ENCODE measurements at places on chromosomes 5 and 9.

- no peak overlapping the region for H3K4me3 ChIP-seq
- H3K36me3 ChIP-seq = no peaks in the 10 kb centered on the region
- no peaks in the 10 kb centered on the region for H3K4me1 ChIP-seq
- no peak for DNase-seq
- no peak overlapping the region for H3K27ac ChIP-seq
Observed at GRCh38 chr5:84634256-84634655, 249.6 kb upstream of the EDIL3 start.

DNA sequence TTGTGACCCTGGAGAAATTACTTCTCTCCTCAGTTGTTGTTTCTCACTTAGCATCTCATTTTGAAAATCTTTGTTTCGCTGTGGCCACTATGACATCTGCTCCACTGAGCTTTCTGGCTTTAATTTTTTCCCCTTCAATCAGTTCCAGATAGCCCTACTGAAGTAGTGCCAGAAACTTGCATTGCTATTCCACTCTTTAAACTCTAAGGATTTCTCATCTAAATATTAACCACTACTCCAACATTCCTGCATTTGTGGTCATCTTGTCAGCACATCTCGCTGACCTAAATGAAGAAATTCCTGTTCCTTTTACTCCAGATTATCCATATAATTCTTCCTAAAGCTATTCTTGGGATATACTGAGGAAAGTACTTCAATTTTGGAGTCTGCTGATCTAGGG lies 15.3 kb upstream of the NOL6 start:
- DNase-seq = no peak
- H3K4me1 ChIP-seq = no peaks in the 10 kb centered on the region
- H3K36me3 ChIP-seq = no peaks in the 10 kb centered on the region
- H3K27me3 ChIP-seq = no peaks in the 10 kb centered on the region
- no peak overlapping the region for H3K27ac ChIP-seq

- no peak overlapping the region for H3K27ac ChIP-seq
- DNase-seq = no peak
- H3K4me3 ChIP-seq = no peak overlapping the region
- peaks cover 2% of the 10 kb centered on the region for H3K4me1 ChIP-seq
- no peaks in the 10 kb centered on the region for H3K36me3 ChIP-seq
Observed at GRCh38 chr9:134381671-134382516, 55.6 kb downstream of the RXRA start.

DNA sequence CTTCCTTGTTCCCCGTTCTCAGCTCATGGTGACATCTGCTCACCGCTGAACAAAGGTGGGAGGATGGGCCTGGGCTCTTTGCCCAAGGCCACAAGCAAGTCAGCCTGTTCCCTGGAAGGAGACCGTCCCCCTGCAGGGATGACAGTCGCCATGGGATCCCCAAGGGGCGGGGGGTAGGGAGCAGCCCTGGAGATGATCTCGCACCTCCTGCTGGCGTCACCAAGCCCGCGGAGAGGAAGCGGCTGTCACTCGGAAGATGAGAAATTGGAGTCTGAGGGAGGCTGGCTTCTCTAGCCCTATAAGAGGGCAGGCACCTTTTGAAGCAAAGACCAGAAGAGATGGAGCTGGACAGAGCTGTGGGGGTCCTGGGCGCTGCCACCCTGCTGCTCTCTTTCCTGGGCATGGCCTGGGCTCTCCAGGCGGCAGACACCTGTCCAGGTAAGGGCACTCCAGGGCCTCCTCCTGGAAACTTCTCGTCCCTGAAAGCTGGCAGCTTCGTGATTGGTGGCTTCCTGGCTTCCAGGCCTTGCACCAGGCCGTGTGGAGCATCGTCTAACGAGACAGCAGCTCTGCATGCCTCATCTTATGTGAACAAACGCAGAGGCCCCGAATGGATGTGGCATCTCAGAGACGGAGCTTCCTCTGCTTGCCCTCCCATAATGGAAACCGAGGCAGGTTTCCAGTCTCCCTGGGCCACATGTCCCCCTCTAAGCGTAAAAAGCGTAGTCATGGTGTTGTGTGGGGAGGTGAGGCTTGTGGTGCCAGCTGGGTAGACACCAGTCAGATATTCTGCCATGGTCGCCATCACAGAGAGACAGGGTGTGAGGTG lies at the start of gene FCN2:
Gene FCN2, plus strand, starts transcription at position 327 of the 829 bp plus-strand sequence. Its CDS starts 12 bp downstream, at position 339.
- no peaks in the 10 kb centered on the region for H3K4me1 ChIP-seq
- H3K4me3 ChIP-seq = no peak within 1 kb of the TSS
- H3K27ac ChIP-seq = no peak within 1 kb of the TSS
- no peaks in the 10 kb centered on the region for H3K36me3 ChIP-seq
- DNase-seq = no peak
- H3K27me3 ChIP-seq = no peaks in the 10 kb centered on the region

GRCh38 chr5:143862271-143862670 lies 50.3 kb downstream of the HMHB1 start:
- DNase-seq = no peak
- H3K27me3 ChIP-seq = no peaks in the 10 kb centered on the region
- no peaks in the 10 kb centered on the region for H3K4me1 ChIP-seq
- no peaks in the 10 kb centered on the region for H3K36me3 ChIP-seq
- no peak overlapping the region for H3K27ac ChIP-seq
- no peak overlapping the region for H3K4me3 ChIP-seq

GRCh38 chr5:32714836-32715235 lies 3.7 kb downstream of the NPR3 start:
- no peak overlapping the region for H3K27ac ChIP-seq
- peaks cover 49% of the 10 kb centered on the region for H3K27me3 ChIP-seq
- H3K36me3 ChIP-seq = no peaks in the 10 kb centered on the region
- H3K4me1 ChIP-seq = peaks cover 7% of the 10 kb centered on the region

DNA sequence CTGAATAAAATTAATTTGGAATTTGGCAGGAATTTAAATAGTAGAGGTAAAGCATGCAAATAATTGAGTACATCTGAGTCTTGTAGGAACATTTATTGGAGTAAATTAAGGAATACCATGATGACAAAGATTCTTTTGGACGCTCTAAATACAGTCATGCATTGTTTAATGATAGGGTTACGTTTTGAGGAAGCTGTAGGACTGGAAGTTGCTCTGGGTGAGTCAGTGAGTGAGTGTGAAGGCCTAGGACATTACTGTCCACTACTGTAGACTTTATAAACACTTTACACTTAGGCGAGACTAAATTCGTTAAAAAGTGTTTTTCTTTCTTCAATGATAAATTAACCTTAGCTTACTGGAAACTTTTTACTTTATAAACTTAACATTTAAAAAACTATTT lies 113.0 kb downstream of the FAM170A start:
- no peak for DNase-seq
- H3K27ac ChIP-seq = no peak overlapping the region
- no peaks in the 10 kb centered on the region for H3K36me3 ChIP-seq
- H3K27me3 ChIP-seq = no peaks in the 10 kb centered on the region
- no peaks in the 10 kb centered on the region for H3K4me1 ChIP-seq
- H3K4me3 ChIP-seq = no peak overlapping the region

- H3K27me3 ChIP-seq = no peaks in the 10 kb centered on the region
- no peak overlapping the region for H3K4me3 ChIP-seq
- H3K36me3 ChIP-seq = no peaks in the 10 kb centered on the region
- no peak for DNase-seq
- H3K4me1 ChIP-seq = peaks cover 1% of the 10 kb centered on the region
Observed at GRCh38 chr5:95184924-95185323, 100.0 kb downstream of the MCTP1 start.

DNA sequence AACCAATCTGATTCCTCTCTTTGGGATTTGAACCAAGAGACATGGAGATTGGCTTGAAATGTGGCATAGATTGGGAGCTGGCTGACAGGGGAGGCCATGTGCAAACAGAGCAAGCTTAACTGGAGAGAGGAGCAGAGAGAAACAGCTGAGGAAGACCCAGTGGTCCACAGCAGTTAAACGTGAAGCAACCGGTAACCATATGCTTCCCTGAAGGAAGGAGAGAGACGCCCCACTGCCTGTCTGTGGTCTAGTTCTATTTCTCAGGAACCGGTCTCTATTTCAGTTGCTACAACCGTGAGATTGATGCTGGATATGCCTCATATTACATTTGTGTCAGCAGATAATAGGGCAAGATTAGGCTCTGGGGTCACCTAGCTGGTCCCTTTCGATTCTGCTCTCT lies 13.6 kb upstream of the GAS1 start:
- no peak overlapping the region for H3K4me3 ChIP-seq
- H3K27ac ChIP-seq = no peak overlapping the region
- H3K27me3 ChIP-seq = no peaks in the 10 kb centered on the region
- H3K36me3 ChIP-seq = no peaks in the 10 kb centered on the region

DNA sequence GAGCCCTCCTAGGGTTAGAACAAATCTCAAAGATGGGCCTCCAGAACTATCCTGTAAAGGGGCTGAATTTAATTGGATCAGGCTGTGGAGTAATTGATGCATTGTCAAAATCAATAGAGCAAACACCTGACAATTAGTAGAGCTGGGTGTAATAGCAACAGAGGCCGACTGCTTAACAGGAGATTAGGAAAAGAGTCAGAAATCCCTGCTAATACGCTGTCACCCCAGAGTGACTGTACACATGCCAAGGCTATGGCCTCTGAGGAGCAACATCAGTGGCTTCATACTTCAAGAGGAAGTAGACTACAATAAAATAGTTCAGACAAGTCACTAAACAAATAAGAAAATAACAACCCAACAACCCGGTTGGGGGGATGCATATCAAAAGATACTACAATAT lies 18.7 kb upstream of the GRPEL2 start:
- no peaks in the 10 kb centered on the region for H3K4me1 ChIP-seq
- no peak overlapping the region for H3K4me3 ChIP-seq
- no peak for DNase-seq
- no peak overlapping the region for H3K27ac ChIP-seq
- no peaks in the 10 kb centered on the region for H3K27me3 ChIP-seq

- DNase-seq = peak; percentile 72
- H3K27me3 ChIP-seq = no peaks in the 10 kb centered on the region
- no peak overlapping the region for H3K4me3 ChIP-seq
- peaks cover 3% of the 10 kb centered on the region for H3K4me1 ChIP-seq
- no peak overlapping the region for H3K27ac ChIP-seq
Observed at GRCh38 chr9:128091144-128091543, 23.1 kb downstream of the SLC25A25 start.

- no peak for DNase-seq
- peak overlapping the region; percentile 57 for H3K4me3 ChIP-seq
- peaks cover 22% of the 10 kb centered on the region for H3K4me1 ChIP-seq
- no peaks in the 10 kb centered on the region for H3K27me3 ChIP-seq
- peaks cover 3% of the 10 kb centered on the region for H3K36me3 ChIP-seq
Observed at GRCh38 chr9:136051837-136052471, 43.1 kb downstream of the NACC2 start.

DNA sequence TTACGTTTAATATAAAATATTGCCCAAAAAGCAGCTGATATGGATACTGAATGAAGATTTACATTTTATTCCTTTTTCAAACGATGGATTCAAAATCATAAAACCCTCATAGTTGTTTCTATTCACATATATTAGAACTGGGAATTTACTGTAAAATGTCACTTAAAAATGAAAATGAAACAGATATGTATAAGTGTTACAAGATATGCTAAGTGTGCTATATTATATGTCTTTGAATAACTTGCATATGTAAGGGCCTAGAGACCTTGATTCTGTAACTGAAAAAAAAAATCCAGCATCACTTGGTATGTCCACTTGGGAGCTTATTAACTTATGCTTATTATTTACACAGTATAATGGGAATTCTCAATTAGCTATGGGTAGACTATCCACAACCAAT lies 43.2 kb downstream of the RFX3 start:
- H3K36me3 ChIP-seq = no peaks in the 10 kb centered on the region
- no peaks in the 10 kb centered on the region for H3K4me1 ChIP-seq
- no peak overlapping the region for H3K4me3 ChIP-seq

DNA sequence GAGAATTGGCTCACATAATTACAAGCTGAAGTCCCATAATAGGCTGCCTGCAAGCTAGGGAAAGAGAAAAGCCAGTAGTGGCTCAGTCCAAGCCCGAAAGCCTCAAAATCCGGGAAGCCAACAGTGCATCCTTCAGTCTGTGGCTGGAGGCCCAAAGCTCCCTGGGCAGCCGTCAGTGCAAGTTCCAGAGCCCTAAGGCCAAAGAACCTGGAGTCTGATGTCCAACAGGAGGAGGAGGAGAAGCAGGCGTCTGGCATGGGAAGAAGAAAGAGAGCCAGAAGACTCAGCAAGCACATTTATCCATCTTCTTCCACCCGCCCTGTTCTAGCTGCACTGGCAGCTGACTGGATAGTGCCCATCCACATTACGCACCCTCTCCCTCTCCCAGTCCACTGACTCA lies 213.4 kb downstream of the GAS1 start:
- no peaks in the 10 kb centered on the region for H3K27me3 ChIP-seq
- no peaks in the 10 kb centered on the region for H3K4me1 ChIP-seq
- no peak overlapping the region for H3K27ac ChIP-seq
- H3K4me3 ChIP-seq = no peak overlapping the region
- no peaks in the 10 kb centered on the region for H3K36me3 ChIP-seq
- no peak for DNase-seq

DNA sequence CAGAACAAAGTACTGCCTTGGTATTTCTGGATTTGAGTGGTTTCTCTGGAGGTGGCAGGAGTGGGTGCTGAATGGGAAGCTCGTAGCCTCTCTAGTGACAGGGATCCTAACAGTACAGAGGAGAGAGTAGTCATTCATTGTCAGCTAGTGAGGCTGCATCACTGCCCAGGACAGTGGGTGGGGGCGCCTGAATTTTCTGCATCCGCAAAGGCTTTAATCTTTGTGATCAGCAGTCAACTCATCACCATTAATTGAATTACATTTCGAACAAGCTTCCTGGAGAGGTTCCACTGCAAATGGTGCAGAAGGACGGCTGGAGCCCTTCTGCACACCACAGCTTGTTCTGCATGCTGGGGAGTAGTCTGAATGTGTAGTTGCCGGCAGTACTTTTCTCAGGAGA lies 77.5 kb downstream of the HSPA4 start:
- DNase-seq = no peak
- no peak overlapping the region for H3K27ac ChIP-seq
- no peak overlapping the region for H3K4me3 ChIP-seq
- H3K4me1 ChIP-seq = peaks cover 2% of the 10 kb centered on the region
- no peaks in the 10 kb centered on the region for H3K27me3 ChIP-seq

DNA sequence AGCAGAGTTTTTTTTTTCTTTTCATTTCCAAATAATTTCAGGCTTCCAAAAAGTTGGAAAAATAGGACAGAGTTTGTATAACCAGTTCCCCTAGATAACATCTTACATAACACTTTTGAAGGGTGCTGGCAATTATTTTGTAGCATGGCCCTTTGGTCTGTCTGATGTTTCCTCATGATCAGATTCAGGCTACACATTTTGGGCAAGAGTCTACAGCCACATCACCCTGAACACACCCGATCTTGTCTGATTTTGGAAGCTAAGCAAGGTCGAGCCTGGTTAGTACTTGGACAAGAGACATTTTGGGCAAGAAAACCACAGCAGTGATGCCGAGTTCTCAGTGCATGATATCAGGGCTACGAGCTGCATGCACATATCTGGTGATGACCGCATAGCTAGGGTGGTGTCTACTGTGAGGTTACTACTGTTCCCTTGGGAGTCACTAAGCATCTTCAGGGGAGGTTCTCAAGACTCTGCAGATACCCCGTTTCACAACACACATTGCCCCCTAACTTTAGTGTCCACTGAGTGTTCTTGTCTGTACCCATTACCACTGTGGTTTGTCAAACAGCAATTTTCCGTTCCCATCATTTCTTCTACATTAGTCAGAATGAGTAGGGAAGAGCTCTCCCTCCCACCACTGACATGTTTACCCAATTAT lies 86.2 kb downstream of the TTC39B start:
- no peak overlapping the region for H3K4me3 ChIP-seq
- H3K27me3 ChIP-seq = no peaks in the 10 kb centered on the region
- no peaks in the 10 kb centered on the region for H3K4me1 ChIP-seq
- DNase-seq = no peak

- H3K27ac ChIP-seq = no peak overlapping the region
- H3K4me1 ChIP-seq = peaks cover 6% of the 10 kb centered on the region
Observed at GRCh38 chr5:175868348-175868723, 3.0 kb upstream of the CPLX2 start.

Measured in iPS DF 6.9 (cell line).